Spleen (tissue), 13 donors: ENCODE measurements at places on chromosomes 7 and 10. TPM values are rescaled to one million over a fixed set of nuclear protein-coding genes. Genes with fewer than 3 reads are reported as not detected.

The JCAD gene
- 1.2 TPM for total RNA-seq

The UBE2D1 gene
- total RNA-seq = 26.6 TPM

The EBF3 gene
- total RNA-seq = not detected

The GDF2 gene
- not detected for total RNA-seq

The CAV2 gene
- total RNA-seq = 27.8 TPM

The RHBDD2 gene
- total RNA-seq = 57.1 TPM

The ARHGEF5 gene
- 8.6 TPM for total RNA-seq

The MXI1 gene
- total RNA-seq = 27.1 TPM
